ENCODE measurements at places on chromosomes 7 and 10.

DNA sequence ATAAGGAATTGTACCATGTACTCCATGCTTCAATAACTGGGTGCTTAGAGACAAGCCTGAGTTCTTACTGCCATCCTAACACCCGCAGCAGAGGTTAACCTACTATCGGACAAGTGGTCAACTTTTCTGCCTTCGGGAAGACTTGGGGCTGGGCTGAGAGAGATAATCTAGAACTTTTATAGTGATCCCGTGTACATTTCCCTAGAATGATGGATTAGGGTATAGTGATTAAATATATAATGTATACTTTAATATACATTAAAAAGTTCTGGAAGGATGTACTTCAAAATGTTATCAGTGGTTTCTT, 12.2 kb upstream of the HNRNPF start:
- no peak for DNase-seq

- no peak for DNase-seq
Measured at GRCh38 chr10:14326581-14326980, 4.1 kb downstream of the FRMD4A start.

DNA sequence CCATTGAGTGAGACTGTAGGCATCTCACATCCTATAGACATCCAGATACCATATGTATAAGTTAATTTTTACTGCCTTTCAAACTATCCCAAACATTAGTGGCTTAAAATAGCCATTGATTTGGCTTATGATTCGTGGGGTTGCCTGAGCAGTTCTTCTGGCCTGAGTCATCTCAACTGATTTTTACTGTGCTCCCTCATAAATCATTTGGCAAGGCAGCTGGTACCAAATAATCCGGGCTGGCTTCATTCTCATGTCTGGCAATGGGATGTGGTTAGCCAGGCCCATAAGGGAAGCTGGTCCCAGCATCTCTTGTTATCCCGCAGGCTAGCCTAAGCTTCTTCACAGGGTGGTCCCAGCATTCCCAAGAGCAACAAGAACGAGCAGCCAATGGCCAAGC, 6.7 kb upstream of the LRGUK start:
- DNase-seq, result peak; percentile 0

DNA sequence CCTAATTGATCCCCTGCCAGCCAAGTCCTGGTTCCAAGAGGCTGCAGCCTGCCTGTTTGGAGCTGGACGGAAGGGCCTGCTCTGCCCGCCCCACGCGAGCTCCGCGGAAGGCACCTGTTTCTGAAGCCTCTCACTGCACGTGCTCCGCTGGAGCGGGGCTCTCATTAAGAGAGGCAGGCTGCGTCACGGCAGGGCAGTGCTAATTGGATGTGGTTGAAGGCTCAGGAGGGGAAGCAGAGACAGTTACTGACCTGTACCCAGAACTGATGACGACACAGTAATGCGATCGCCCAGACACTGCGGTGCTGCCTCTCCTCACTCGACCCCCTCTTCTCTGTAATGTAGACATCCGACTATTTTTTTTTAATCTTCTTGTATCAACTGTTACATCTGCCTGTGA, 411.1 kb upstream of the MGMT start:
- no peak for DNase-seq

- no peak for DNase-seq
Measured at GRCh38 chr7:76022026-76022780, 25.6 kb downstream of the STYXL1 start.

GRCh38 chr10:201328-201771, 66.1 kb downstream of the ZMYND11 start:
- peak; percentile 47 for DNase-seq

DNA sequence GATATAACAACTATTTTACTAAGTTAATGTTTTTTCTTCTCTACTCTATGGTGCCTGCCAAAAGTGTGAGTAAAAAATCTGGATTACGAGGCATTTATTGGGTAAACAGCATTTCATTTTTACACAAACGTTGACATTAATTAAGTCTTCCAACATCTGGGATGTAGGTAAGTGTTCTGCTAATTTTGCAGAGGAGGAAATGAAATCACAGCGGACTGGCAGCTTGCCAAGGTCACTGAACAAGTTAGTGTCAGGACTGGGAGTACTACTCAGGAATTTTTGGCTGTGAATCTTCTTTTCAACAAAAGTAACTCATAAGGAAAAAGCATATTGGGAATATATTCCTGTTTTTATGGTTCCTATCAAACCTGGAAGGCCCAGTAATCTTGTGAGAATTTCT, 612.1 kb upstream of the FZD8 start:
- peak; percentile 37 for DNase-seq

DNA sequence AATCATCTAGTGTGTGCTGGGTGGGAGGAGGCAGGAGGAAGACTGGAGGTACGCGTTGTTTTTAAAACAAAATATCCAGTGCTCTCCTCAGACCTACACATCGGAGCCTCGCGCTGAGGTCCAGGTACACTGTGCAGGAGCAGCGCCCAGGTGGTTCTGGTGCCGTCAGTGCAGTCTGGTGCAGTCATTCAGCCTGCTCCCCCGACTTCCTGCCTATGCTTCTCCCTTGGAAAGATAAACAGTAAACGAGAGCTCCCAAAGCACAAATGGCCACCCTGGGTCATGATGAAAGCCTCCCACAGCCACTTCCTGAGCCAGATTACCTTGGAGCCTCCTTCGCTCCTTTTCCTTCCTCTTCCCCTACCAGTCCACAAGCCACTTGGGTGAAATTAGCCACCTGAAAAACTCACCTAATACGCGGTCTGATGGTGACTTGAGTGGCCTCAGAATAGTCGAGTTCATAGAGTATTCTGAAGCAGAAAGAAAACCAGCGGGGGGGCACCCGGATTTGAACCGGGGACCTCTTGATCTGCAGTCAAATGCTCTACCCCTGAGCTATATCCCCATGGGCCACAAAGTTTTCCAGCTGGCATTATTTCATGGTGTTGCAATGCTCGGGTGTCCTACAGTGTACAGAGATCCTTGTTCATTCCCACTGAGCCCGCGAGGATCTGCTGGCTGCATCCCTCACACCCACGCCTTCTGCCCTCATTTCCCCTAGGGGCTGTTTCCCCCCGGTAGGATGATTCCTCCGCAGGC, 82.5 kb downstream of the ZNF467 start:
- peak; percentile 37 for DNase-seq

DNA sequence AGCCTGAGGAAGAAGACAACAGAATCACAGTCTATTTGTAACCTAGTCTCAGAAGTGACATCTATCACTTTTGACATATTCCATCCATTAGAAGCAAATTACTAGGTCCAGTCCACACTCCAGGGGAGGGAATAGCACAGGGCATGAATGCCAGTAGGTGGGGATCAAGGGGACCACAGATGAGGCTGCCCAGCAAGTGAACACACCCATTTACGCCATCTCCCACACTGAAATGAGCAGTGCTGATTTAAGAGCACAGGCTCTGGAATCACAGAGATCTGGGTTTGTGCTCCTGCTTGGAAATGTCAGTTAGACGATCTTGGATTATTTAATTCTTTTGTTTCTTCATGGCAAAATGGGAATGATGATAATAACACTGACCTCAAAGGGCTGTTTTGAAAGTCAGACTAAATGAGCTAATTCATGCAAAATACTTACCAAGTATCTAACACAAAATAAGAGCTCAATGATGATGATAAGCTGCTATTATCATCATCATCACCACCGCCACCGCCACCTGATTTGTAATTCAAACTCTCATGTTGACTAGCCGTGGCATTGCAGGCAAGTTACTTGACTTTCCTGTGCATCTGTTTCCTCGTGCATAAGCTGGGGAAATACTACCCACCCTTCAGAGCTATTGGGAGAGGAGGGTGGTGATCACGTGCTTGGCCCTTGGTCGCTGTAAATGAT, 138.9 kb upstream of the KLF14 start:
- DNase-seq, result no peak

- no peak for DNase-seq
Measured at GRCh38 chr7:87875151-87876039, 765 bp downstream of the SLC25A40 start.

- DNase-seq, result no peak
Measured at GRCh38 chr7:152891160-152891621, 131.6 kb downstream of the ACTR3B start.

DNA sequence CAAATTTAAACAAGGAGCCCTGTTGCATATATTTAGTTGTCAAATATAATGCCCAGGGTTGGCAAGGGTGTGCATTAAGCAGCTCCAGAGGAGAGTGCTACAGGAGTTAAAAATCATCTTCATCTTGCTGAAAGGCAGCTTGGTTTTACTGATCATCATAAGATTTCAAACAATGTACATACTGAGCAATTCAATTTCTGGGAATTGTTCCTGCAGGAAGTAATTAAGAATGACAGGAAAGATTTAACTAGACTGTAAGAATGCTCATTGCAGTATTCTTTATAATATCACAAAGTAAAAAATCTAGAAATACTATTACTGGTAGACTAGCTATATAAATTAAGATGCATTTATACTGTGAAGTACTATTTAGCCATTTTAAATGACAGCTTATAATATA, 153.6 kb downstream of the DYNC1I1 start:
- no peak for DNase-seq
